ENCODE measurements at places on chromosomes 5 and 9. TPM values are rescaled to one million over a fixed set of nuclear protein-coding genes. Genes with fewer than 3 reads are reported as not detected.
A peak's percentile ranks its signal among the peaks of the same experiment; 100 is the strongest.

Gene C5orf58
- total RNA-seq: 2.4 TPM

Gene PALM2AKAP2
- 6.3 TPM for total RNA-seq

Gene ZMAT2
- 24.3 TPM for total RNA-seq

GRCh38 chr5:116574367-116575325 is at the start of gene SEMA6A:
Gene SEMA6A (minus strand): TSS chr5:116574823. CDS start chr5:116504944, 69,879 bp downstream.
- peak; percentile 79 for DNase-seq

DNA sequence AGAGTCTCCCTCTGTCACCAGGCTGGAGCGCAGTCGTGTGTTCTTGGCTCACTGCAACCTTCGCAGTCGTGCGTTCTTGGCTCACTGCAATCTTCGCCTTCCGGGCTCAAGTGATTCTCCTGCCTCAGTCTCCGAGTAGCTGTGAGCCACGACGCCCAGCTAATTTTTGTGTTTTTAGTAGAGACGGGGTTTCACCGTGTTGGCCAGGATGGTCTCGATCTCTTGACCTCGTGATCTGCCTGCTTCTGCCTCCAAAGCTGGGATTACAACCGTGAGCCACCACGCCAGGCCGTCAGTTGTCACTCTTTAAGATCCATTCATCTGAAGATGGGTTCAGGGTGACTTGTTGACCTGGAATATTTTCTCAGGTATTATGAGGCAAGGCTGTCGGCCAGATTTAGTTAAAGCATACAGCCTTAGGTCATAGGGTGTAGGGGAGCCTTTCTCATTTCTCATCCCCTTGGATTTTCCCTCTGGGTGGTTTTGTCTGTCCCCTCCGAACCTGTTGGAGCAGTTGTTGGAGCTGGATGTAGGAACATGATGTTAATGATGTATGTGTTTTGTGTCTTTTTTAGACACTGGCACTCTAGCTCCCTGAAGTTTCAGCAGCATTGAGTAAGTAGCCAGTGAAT is 1.6 kb downstream of the SLC22A5 start:
- no peak for DNase-seq

Data from HT1080 (cell line).